ENCODE measurements at places on chromosomes 7 and 10. TPM values are rescaled to one million over a fixed set of nuclear protein-coding genes. Genes with fewer than 3 reads are reported as not detected.

DNA sequence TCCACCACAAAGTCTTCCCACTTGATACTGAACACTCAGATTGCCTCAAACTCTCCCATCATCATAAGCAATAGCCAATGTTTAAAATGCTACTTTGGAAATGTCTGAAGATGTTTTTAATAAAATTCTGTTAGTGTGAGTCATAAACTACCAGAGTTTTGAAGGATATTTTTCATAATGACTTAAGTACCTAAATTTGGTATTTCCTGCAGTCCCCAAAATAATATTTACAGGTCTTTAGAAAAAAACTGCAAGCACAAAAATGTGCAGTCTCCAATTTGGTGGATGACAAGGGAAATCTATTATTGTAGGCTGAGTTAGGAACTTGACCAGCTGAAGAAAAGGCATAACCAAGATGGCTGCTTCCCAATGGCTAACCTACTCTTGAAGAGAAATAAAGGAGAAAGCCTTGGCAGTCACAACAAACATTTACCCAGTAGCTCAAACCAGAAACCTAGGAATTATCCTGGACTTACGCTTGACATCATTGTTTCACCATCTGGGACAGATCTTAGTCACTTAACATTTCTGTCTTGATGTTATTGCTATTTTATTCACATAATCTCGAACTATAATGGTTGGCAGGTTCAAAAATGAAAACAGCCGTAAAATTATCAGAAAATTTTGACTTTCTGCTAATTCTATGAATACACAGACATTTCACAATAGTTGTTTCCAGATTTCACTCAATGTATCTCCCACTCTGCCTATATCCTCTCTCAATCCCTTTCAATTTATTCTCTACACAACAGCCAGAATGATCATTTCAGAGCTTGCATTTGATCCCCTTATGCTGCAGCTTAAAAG is 111.2 kb upstream of the STEAP1B start:
- no peak overlapping the region for H3K27ac ChIP-seq
- H3K4me3 ChIP-seq: no peak overlapping the region
- H3K27me3 ChIP-seq: no peaks in the 10 kb centered on the region
- no peaks in the 10 kb centered on the region for H3K4me1 ChIP-seq

- H3K27me3 ChIP-seq: no peaks in the 10 kb centered on the region
- H3K4me1 ChIP-seq: no peaks in the 10 kb centered on the region
- H3K4me3 ChIP-seq: no peak overlapping the region
Measured at GRCh38 chr10:29482591-29483431, 152.0 kb downstream of the SVIL start.

DNA sequence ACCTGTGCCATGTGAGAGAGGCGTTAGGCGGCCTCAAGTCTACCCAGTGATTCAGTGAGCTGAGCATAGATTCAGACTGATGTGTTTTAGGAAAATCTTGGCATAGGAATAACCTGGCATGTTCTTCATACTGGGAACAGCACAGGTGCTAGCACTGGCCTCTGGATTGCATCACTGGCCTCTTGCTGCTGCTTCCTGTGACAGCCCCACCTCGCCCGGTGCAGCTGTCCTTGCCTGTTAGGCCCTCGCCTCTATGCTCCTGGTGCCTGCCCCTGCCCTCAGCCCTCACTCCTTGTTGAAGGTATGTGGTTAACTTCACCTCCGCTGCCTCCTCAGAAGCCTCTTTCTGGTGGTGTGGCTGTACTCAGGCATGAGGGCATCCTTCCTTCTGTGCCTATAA is 46.2 kb downstream of the BLNK start:
- no peaks in the 10 kb centered on the region for H3K36me3 ChIP-seq
- H3K4me3 ChIP-seq: no peak overlapping the region
- no peaks in the 10 kb centered on the region for H3K4me1 ChIP-seq
- no peaks in the 10 kb centered on the region for H3K27me3 ChIP-seq
- no peak overlapping the region for H3K27ac ChIP-seq
- DNase-seq: no peak

DNA sequence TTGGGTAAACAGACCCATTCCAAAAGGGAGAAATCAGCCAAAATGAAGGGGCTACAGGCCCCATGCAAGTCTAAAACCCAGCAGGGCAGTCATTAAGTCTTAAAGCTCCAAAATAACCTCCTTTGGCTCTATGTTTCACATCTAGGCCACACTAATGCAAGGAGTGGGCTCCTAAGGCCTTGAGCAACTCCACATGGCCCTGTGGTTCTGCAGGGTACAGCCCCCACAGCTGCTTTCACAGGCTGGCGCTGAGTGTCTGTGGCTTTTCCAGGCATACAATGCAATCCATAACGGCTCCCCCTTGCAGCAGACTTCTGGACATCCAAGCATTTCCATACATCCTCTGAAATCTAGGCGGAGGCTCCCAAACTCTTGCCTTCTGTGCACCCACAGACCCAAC is 9.0 kb downstream of the TMEM243 start:
- H3K4me1 ChIP-seq: peaks cover 6% of the 10 kb centered on the region
- no peak overlapping the region for H3K4me3 ChIP-seq
- no peaks in the 10 kb centered on the region for H3K36me3 ChIP-seq
- H3K27ac ChIP-seq: no peak overlapping the region
- no peak for DNase-seq

The PRKCQ gene
- total RNA-seq: 1.4 TPM

The EEPD1 gene
- total RNA-seq: 30.1 TPM

DNA sequence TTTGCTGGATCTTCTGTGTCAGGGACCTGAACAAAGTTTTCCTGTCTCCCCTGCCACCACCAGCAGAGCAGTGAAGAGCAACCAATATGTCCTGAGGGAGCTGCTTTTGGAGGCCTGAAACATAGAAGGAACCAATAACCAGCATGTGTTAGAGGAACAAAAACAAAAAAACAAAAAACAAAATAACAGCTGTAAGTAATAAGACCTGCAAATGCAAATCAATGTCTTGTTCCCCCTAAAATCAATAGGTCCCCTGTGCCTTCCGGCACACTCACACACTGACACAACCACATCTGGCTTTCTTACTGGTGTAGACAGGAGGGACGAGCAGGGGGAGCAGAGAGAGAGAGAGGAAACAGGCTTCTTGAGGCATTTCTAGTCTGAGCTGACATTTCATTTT is 94.1 kb downstream of the NRG3 start:
- DNase-seq: no peak
- no peak overlapping the region for H3K4me3 ChIP-seq
- H3K36me3 ChIP-seq: no peaks in the 10 kb centered on the region
- no peaks in the 10 kb centered on the region for H3K4me1 ChIP-seq
- no peak overlapping the region for H3K27ac ChIP-seq
- H3K27me3 ChIP-seq: no peaks in the 10 kb centered on the region

GRCh38 chr7:17467386-17467945 is 169.0 kb downstream of the AHR start:
- H3K4me1 ChIP-seq: no peaks in the 10 kb centered on the region
- no peak overlapping the region for H3K27ac ChIP-seq
- no peaks in the 10 kb centered on the region for H3K36me3 ChIP-seq
- no peak overlapping the region for H3K4me3 ChIP-seq
- DNase-seq: no peak
- no peaks in the 10 kb centered on the region for H3K27me3 ChIP-seq

DNA sequence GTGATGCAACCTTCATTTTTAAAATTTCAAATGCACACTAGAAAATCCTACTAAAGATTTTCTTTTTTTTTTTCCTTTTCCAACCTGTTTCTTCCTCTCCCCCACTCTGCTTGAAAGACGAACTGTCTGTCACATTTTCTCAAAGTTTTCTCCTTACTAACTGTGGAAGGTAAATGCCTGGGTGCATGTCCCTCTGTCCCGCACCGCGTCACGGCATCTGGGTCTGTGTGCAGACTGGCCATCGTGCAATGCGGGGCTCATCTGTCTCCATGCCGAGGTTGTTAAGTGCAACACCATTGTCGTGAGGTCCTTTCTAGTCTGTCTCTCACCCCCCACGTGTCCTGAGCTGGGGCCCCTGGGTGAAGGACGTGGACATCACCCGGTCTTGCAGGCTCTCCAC is 28.4 kb downstream of the PFKFB3 start:
- H3K4me1 ChIP-seq: peaks cover 3% of the 10 kb centered on the region
- DNase-seq: no peak
- H3K27me3 ChIP-seq: no peaks in the 10 kb centered on the region
- H3K36me3 ChIP-seq: no peaks in the 10 kb centered on the region

DNA sequence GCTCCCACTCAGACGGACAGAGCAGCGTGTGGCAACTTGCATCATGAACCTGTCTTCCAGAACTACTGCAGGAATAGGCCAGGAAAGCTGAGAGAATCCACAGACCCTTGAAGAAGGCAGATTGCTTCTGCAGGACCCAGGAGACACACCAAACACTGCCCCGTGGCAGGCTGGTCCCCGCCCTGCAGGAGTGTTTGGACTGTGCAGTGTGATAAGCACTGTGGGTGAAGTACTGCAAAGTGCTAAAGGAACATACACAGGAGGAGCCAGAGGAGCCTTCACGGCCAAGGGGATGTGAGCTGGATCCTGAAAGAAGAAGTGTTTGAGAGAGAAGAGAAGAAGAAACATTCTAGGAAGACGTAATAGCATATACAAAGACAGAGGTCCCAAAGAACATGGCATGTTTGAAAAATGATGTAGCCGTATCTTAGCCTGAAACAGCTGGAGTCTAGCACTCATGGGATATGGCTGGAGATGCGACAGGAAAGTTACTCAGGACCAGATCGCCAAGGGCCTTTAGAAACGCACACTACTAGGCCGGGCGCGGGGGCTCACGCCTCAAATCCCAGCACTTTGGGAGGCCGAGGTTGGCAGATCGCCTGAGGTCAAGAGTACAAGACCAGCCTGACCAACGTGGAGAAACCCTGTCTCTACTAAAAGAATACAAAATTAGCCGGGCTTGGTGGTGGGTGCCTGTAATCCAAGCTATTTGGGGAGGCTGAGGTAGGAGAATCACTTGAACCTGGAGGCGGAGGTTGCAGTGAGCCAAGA is 96.9 kb upstream of the RHEB start:
- H3K27me3 ChIP-seq: no peaks in the 10 kb centered on the region
- no peak overlapping the region for H3K27ac ChIP-seq
- H3K36me3 ChIP-seq: no peaks in the 10 kb centered on the region
- no peak overlapping the region for H3K4me3 ChIP-seq
- no peaks in the 10 kb centered on the region for H3K4me1 ChIP-seq
